NCI-H1694 treated with DMSO at 0.1 percent for 48 hours (cell line): ENCODE measurements at places on chromosomes 4 and X.

DNA sequence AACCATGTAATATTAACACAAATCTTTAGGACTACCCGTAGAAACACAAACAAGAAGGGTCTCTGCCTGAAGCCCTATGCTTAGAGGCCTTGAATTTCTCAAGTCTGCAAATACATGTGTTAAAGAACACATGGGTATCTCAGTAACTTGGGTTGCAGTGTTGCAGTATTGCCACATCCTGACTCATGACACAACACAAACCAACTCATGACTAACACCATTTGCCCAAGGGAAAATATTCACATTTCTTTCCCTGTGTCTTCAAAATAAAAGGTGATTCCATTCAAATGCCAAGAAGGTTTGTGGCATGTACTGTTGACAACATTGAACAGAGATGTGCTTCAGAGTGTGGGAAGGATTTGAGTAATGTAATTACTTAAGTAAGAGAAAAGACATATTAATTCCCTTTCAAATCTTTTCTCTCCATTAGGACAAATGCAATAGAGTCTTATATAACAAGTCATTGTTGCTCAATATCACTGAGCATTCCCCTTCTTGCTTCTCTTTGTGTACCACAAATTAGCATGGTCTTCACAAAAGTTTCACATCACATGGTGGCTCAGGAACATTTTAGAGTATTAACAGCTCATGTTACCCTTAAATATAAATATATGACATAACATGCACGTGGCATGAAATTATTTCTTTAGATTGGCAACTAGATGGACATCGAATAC is 487.1 kb downstream of the STPG2 start:
- DNase-seq, result no peak

- DNase-seq, result no peak
These were observed 22.8 kb downstream of the AGA start for GRCh38 chr4:177419434-177419833.

- DNase-seq, result no peak
These were observed 29.7 kb downstream of the BCOR start for GRCh38 chrX:40068048-40068447.

DNA sequence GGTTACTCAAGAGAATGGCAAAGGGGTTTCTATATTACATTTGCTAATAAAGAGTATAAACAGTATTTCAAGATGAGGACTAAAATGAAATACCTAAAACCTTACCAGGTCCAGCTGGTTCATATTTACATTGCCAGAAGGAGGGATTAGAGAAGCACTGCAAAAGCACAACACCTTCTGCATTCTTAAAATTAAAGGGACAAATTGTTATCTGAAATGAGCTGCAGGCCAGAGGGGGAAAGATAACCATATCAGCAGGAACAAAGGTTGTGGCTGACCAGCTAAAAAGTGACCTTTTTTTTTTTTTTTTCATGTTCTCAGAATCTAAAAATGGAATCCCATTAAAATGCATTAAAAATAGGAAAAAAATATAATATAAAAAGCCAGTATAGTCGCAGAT is 39.7 kb downstream of the AFF2 start:
- no peak for DNase-seq

GRCh38 chr4:155693015-155693663 is 26.5 kb downstream of the GUCY1A1 start:
- DNase-seq, result no peak

GRCh38 chr4:2937986-2938385 is 25.2 kb downstream of the NOP14 start:
- no peak for DNase-seq

DNA sequence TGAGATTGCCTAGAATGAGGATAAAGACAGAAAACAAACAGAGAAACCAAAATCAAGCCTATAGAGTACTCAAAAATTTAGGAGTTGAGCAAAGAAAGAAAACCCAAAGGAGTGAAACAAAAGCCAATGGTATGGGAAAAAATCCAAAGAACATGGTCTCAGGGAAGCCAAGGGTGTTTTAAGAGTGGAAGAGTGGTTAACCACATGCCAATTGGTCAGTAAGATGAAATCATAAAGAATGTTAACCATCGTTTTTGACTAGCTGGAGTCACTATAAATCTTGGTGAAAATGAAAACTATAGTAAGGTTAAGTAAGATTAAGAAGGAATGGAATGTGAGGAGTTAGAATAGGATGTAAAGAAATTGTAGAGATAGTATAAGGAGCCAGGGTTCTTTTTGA is 64.7 kb upstream of the RPL34 start:
- DNase-seq, result no peak
